ENCODE measurements at places on chromosomes 5 and 9.

DNA sequence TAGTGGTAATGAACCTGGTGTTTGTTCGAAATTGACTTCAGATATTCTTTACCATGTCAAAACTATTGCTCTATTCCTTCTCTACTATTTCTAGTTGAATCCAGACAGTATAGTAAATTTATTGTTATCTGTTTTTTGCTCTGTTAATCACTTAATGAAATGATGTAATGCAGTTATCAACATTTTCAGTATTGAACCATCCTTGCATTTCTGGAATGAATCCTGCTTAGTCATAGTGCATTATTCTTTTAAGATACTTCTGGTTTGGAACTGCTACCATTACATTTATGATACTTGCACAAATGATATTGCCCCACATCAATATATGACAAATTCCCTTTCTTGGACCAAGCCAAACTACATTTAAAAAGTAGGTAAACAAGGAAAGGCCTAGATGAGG is 554.0 kb upstream of the KLF4 start:
- DNase-seq: no peak

DNA sequence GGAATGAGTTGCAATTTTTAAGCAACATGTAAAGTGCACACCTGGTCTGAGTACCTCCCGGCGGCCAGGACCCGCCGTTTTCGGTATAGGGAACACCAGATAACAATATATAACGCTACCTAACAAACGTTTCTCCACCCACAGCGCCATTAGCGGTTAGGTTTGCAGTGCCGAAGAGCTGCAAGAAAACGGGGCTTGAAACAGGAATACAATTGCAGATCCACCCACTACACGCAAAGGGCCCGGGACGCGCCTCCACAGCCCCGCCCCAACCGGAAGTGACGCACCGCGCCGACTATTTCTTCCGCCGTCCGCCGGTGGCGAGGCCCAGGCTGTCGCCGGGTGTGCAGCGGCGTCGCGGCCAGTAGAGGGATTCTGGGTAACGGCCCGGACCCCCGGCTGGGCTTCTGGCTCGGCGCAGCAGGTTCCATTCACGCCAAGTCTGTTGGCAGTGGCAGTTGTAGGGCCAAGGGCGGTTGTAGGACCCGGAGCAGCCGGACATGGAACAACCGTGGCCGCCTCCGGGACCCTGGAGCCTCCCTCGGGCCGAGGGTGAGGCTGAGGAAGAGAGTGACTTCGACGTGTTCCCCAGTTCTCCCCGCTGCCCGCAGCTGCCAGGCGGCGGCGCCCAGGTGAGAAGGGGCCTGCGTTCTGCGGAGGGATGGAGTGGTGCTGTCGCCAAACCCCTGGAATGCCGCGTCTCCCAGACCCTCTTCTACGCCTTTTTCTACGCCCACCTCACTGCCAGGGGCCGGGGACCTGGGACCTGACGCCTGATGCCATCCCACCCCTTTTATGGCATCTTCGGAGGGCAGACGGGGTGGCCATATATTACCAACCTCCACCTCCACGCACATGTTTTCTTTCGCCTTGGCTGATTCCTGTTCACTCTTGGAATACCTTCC is at the start of gene CDC37L1:
Gene CDC37L1 (plus strand): TSS at position 302 of the 905 bp plus-strand sequence. CDS start 199 bp downstream, at position 501.
- peak; percentile 100 for DNase-seq

- no peak for DNase-seq
Measured at GRCh38 chr5:176167800-176168199, 70.4 kb upstream of the SIMC1 start.

- no peak for DNase-seq
Measured at GRCh38 chr9:94514722-94515121, 40.2 kb upstream of the PCAT7 start.

DNA sequence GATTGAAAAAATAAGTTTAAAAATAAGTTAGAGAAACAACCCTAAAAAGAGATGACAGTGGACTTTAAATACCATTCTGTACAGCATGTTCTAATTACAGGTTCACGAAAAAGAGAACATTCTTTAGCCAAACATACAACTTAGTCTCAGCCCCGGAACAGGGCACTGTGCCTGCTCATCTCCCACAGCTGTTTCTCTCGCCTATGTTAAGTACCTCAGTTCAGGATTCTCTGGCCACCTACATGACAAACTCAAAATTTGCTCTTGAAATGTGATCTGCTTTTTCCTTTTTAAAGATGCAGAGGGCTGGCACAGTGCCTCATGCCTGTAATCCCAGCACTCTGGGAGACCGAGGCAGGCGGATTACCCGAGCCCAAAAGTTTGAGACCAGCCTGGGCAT is 52.3 kb downstream of the MYO10 start:
- DNase-seq: no peak

DNA sequence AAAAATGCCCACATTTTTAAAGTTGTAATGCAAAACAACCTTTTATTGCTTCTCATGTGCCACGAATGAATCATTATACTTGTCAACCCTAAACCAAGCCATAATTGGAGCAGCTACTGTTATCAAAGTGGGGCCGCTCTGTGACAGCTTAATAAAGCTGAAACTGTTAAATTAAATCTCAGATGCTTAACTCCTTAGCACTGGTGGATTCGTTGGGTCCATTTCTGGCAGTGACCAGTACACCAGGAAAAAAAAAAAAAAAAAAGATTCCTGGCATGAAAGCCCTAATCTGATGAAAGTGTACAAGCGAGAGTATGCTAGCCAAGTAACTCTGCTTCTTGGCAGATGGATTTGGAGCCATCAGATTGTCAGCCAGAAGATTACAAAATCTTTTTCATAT is 164.8 kb downstream of the ZSWIM6 start:
- DNase-seq: no peak

DNA sequence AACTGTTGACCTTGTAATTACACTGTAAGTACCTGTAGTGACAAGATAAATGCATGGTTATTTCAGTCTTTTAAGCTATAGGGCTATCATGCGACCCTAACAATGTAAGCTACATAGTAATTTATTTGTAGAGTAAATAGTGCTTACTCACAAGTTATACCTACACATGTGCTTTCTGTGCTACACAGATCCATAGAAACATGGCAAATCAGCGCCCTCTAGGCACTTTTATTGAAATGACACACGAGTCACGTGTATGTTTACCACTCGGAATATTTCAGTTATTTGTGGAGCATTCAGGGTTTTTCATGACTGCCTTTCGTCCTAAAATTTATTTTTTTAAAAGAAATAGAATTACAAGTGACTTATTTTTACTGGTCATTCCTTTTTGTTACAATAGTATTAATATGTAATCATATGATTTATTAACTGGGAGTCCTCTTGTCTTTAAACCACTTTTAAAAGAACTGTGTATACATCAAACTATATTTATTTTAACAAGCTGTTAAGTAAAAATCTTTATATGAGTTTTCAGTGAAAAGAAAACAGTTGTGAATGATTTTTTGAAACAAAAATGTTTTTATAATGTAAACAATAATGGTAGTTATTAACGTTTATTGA is 1242.3 kb upstream of the WWC1 start:
- DNase-seq: peak; percentile 78

DNA sequence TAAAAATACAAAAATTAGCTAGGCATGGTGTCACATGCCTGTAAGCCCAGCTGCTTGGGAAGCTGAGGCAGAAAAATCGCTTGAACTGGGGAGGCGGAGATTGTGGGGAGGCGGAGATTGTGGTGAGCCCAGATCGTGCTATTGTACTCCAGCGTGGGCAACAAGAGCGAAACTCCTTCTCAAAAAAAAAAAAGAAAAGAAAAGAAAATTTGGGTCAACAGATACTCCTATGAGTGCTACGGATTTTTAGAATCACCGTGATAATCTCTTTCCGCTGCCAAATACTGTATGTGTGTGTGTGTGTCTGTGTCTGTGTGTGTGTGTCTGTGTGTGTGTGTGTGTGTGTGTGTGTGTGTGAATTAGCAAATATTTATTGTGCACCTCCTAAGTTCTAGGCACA is 64.4 kb downstream of the ARRDC3 start:
- no peak for DNase-seq

GRCh38 chr5:147332658-147333057 is 97.8 kb downstream of the STK32A start:
- DNase-seq: no peak

DNA sequence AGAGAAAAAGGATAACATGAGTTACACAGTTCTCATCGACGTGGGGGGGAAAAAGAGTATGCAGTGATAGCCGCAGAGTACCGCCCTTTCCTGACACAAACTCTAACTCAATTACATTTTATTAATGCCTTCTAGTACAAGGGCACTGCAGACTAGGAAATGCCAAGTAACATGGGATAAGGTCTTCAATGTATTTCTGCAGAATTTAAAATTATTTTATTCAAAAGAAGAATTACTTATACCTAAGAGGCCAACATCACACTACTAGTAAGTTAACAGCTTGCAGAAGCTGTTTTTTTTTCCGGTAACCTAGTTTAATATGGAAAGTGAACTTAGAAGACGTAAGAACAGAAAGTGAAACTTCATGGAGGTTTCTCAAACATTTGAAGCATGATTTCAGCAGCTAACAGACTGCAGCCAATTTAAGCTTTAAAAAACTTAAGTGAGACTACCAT is 3.9 kb downstream of the SETX start:
- DNase-seq: peak; percentile 89

DNA sequence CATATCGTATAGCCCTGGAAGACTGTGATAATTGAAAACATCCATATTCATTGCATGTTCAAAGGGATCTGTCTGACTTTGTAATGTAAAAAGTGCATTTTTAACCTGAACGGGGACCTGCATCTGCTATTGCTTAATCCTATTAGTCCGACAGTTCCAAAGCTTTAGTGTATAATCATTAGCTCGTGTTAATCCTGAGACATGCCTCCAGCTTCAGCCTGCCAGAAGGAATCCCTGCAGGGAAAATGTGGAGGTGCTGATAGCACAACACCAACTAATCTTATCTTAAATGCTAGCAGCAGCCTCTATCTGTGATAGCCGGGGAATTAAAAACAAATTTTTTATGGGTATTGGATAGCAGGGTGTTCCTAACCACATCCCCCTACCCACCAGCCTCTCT is 495.2 kb downstream of the TLE4 start:
- DNase-seq: no peak

DNA sequence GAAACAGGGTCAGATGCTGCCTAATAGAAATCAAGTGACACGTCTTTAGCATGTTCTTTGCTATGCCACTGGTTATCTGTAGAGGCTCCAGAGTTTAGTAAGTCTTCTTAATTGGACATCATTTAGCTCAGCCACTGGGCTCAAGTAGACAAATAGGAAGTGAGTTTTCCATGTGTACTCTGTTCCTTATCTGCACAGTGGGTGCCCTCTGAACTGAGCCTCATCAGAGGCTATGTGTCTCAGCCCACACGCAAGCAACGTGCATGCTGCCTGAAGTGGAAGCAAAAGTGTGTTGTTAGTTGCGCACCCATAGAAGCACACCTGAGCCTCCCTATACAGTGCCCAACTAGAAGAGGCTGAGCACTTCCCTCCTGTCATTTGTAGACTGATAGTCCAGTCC is 134.7 kb downstream of the SEMA5A start:
- DNase-seq: peak; percentile 1

- no peak for DNase-seq
Measured at GRCh38 chr5:76269932-76270610, 133.0 kb upstream of the IQGAP2 start.

DNA sequence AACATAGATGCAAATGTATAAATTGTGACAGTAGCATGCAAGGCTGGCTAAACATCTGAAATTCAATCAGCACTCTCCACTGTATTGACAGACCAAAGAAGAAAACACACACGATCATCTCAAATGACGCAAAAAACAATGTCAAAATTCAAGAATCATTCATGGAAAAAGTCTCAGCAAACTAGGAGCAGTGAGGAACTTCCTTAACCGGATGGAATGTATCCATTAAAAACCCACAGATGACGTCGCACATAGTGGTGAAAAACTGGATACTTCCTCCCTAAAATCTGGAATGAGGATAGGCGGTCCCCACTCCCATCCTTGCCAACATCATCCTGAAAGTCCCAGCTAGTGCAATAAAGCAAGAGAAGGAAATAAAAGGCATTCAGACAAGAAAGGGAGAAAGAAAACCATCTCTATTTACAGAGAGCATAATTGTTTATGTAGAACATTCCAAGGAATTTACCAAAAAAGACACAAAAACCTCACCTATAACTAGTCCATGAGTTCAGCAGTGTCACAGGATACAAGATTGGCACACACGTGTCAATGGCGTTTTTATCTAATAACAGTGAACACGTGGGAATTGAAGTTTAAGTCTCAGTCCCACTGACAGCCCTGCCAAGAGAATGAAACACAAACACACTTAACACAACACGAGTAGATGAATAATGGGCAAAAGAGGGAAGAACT is 14.1 kb upstream of the CEP72 start:
- no peak for DNase-seq

DNA sequence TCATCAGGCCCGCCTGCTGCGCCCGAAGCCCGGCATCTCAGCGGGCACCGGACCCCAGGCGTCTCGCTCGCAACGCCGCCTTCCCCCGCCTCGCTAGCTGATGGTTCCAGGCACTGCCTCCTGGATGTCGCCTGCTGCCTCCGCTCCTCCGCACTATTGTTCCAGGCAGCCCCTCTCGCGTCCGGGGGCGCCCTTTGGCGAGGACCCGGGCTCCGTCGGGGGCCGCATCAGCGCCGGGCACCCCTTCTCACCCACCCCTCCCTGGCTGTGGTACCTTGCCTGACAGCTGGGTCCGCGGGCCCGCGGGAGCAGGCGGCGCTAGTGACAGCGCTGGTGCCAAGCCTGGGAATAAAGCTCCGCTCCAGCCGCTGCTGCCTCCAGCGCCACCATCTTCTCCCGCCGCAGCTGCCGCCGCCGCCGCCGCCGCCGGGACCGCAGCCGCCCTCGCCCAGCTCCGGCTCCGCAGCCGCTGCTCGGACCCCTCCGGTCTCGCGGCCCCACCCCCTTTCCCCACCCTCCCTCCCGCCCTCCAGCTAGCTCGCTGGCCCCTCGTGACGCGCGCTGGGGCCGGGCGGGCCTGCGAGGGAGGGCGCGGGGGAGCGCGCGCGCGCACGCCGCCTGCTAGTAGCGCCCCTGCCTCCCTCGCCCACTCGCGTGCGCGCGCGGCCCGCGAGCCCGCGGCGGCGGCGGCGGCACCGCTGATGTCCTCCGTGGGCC is at the start of gene APBA1:
Gene APBA1 (minus strand): TSS at position 493 of the 717 bp plus-strand sequence.
- DNase-seq: peak; percentile 21

GRCh38 chr5:54905942-54906537 is 79.4 kb downstream of the ESM1 start:
- peak; percentile 79 for DNase-seq

DNA sequence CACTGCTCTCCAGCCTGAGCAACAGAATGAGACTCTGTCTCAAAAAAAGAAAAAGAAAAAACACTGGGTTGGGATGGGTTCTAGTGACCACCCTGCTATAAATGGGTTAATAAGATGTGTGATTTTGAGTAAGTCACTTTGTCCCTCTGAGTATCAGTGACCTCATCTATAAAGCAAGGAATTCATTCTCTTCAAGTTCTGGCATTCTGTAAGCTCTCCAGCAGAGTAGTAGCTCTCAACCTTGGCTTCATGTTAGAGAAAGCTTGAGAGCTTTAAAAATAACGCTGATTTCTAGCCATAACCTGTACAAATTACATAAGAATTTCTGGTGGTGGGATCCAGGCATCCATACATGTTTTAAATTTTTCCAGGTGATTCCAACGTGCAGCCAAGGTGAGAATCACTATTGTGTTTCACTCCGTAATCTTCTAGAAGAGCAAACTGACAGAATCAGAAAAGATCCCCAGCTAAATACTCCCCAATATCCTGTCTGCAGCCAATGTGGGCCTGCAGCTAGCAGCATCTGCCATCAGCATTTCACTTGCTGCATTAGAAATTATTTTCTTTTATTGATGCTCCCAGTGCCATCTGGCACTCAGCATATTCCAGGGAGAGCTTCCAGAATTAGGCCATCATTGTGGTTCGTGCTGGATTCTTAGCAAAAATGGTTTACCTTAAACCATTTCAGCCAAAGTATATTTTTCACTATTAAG is 109.4 kb downstream of the FEM1C start:
- DNase-seq: no peak

Data from OCI-M1 (cell line).